H1 (cell line): ENCODE measurements at places on chromosomes 4 and X. TPM values are rescaled to one million over a fixed set of nuclear protein-coding genes. Genes with fewer than 3 reads are reported as not detected.
A peak's percentile ranks its signal among the peaks of the same experiment; 100 is the strongest.

Gene EGF
- 1.4 and 2.6 TPM in 2 replicates for total RNA-seq

Gene MAGEA8
- not detected in 2 replicates for total RNA-seq

Gene GPR50
- 1.6 TPM in 2 replicates for total RNA-seq

Gene CT45A8
- not detected in 2 replicates for total RNA-seq

Gene ODAPH
- not detected in 2 replicates for total RNA-seq

Gene AMOT
- 7.1 and 7.9 TPM in 2 replicates for total RNA-seq

Gene ZNF157
- total RNA-seq, result 2.0 and 2.2 TPM in 2 replicates

Gene CENPVL3
- total RNA-seq, result 5.0 and 5.2 TPM in 2 replicates

Gene CYTL1
- 8.1 and 9.8 TPM in 2 replicates for total RNA-seq

Gene HERC3
- 4.3 and 5.7 TPM in 2 replicates for total RNA-seq

Gene KDM5C
- 82.2 and 88.5 TPM in 2 replicates for total RNA-seq

DNA sequence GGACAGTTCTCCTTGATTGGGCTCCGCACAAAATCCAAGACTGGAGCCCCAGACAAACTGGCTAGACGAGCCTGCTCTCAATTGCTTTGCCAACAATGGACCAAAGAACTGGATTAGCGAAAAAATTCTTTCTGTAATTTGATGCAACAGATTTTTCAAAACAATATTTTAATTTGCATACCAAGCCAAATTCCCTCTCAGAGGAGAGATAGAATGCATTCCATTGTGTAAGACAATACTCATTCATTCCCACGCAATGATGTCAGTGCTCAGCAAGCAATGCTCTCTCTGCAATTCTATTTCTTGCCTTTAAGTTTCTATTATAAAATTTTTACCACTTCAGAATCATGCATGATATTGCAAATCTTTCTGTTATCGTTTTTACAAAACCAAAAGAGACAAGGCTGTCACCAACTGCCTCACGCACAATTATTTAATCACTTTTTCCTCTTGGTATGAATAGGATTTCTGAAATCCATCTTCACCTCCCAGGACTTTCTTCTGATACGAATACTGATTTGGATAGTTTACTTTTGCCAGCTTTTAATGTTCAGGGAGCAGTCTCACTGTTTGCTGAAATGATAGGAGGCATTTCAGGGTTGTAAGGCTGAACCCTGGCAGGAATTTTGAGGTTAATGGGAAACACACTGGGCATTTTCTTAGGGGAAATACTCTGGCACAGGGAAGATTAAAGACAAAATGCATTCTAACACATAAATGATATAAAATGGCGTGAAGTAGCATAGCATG lies 46.1 kb upstream of the HCCS start:
- H3K27me3 ChIP-seq, result no peaks in the 10 kb centered on the region
- H3K4me3 ChIP-seq, result no peak overlapping the region
- no peak overlapping the region for H3K27ac ChIP-seq
- peaks cover 5% of the 10 kb centered on the region for H3K4me1 ChIP-seq
- no peak for DNase-seq

- H3K36me3 ChIP-seq, result no peaks in the 10 kb centered on the region
- H3K27me3 ChIP-seq, result peaks cover 56% of the 10 kb centered on the region
- peak; percentile 6 for DNase-seq
- no peak overlapping the region for H3K27ac ChIP-seq
Observed at GRCh38 chrX:68834371-68835103, 5.7 kb downstream of the EFNB1 start.

GRCh38 chr4:84258905-84259830 lies 239.9 kb downstream of the NKX6-1 start:
- no peaks in the 10 kb centered on the region for H3K27me3 ChIP-seq
- no peaks in the 10 kb centered on the region for H3K36me3 ChIP-seq
- no peak overlapping the region for H3K27ac ChIP-seq
- H3K4me3 ChIP-seq, result no peak overlapping the region
- no peaks in the 10 kb centered on the region for H3K4me1 ChIP-seq

DNA sequence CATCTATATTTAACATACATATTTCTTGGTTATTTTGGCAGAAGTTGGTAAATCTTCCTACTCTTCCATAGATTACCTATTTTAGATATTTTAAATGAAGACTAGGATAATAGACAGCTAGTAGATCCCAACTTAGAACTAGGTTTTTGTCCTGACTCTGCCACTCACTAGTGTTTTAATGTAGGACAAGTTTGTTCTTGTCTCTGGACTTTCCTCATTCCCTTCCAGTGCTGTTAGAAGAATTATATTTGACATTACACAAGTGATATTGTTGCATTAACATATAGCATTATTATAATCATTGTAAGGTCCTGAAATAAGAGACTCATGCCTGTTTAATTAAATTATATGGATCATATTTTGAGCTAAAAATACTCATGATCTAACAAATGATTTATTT lies 24.1 kb upstream of the ALB start:
- no peaks in the 10 kb centered on the region for H3K4me1 ChIP-seq
- no peak overlapping the region for H3K27ac ChIP-seq
- no peaks in the 10 kb centered on the region for H3K27me3 ChIP-seq
- no peaks in the 10 kb centered on the region for H3K36me3 ChIP-seq

DNA sequence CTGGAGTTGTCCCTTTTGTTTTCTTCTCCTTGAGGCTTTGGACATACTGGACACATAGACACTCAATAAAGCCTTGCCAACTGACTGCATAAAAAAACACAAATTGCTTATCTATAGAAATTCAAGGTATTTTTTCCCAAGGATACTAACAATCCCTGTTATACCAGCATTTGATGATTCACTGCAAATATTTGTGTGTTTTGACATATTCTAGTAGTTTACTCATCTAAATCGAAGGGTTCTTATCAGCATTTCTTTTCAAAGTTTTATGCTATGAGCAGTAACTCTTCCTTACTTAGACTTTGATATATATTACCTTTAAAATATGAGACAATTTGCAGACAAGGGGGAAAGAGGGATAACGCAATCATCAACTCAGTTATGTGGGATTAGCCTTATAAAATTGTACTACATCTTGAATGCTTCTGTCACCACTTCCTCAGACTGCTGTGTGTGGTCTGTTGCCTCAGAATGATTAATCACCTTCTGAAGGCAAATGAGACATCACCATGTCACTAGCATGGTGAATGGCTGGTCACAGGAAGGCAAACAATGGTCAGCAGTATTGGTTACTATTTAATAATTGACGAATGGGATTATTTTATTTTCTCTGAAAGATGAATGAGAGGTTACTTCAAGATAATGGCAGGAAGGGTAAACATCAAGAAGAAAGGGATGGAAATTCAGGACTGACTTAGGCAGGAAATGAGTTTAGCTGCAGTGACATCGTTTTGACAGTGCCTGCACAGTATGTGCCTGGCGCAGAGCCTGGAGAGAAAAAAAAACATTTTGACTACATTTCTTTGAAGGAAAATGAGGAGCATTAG lies 544.3 kb upstream of the CNKSR2 start:
- no peak overlapping the region for H3K27ac ChIP-seq
- H3K4me1 ChIP-seq, result no peaks in the 10 kb centered on the region
- no peak overlapping the region for H3K4me3 ChIP-seq
- no peaks in the 10 kb centered on the region for H3K27me3 ChIP-seq

GRCh38 chr4:2390146-2390545 lies 28.3 kb downstream of the ZFYVE28 start:
- no peaks in the 10 kb centered on the region for H3K4me1 ChIP-seq
- no peak overlapping the region for H3K4me3 ChIP-seq
- H3K36me3 ChIP-seq, result no peaks in the 10 kb centered on the region
- no peaks in the 10 kb centered on the region for H3K27me3 ChIP-seq
- no peak overlapping the region for H3K27ac ChIP-seq

GRCh38 chr4:146179784-146180370 lies 4.4 kb downstream of the LSM6 start:
- H3K4me1 ChIP-seq, result no peaks in the 10 kb centered on the region
- H3K27me3 ChIP-seq, result no peaks in the 10 kb centered on the region
- peaks cover 5% of the 10 kb centered on the region; the same call in 1 of the 2 replicates for H3K36me3 ChIP-seq
- no peak for DNase-seq
- H3K27ac ChIP-seq, result no peak overlapping the region
- H3K4me3 ChIP-seq, result no peak overlapping the region

GRCh38 chr4:139175646-139176301 lies 1.2 kb downstream of the ELF2 start:
- no peak for DNase-seq
- peaks cover 5% of the 10 kb centered on the region; the same call in 1 of the 2 replicates for H3K4me1 ChIP-seq
- peak overlapping the region; percentile 81; the same call in 1 of the 2 replicates for H3K27ac ChIP-seq
- no peaks in the 10 kb centered on the region for H3K36me3 ChIP-seq
- H3K4me3 ChIP-seq, result peak overlapping the region; percentile 96

DNA sequence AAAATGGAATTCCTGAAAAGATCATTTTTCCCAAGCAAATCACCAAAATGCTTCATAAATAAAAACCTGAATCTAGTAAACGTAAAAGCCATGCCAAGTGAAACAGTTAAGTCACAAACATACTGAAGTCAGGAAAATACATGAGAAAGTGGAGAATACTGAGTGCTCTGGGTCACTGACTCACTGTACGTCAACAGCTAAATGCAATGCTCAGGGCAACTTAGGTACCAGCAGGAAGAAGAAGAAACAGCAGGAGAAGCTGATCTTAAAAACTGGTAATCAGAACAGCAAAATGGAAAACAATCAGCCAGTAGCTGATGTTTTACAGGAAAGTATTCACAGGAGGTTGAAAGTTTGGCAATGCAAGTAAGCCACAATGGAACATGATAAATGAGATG lies 252.6 kb upstream of the ETNPPL start:
- no peak overlapping the region for H3K4me3 ChIP-seq
- H3K4me1 ChIP-seq, result no peaks in the 10 kb centered on the region
- no peak overlapping the region for H3K27ac ChIP-seq
- no peak for DNase-seq

GRCh38 chrX:109785053-109785452 lies 52.0 kb upstream of the ACSL4 start:
- H3K36me3 ChIP-seq, result no peaks in the 10 kb centered on the region
- no peaks in the 10 kb centered on the region for H3K27me3 ChIP-seq
- no peaks in the 10 kb centered on the region for H3K4me1 ChIP-seq
- no peak overlapping the region for H3K4me3 ChIP-seq
- no peak overlapping the region for H3K27ac ChIP-seq

GRCh38 chrX:155148724-155149537 lies 67.3 kb upstream of the VBP1 start:
- no peaks in the 10 kb centered on the region for H3K36me3 ChIP-seq
- DNase-seq, result no peak
- no peak overlapping the region for H3K27ac ChIP-seq
- no peaks in the 10 kb centered on the region for H3K27me3 ChIP-seq
- no peak overlapping the region for H3K4me3 ChIP-seq
- no peaks in the 10 kb centered on the region for H3K4me1 ChIP-seq

DNA sequence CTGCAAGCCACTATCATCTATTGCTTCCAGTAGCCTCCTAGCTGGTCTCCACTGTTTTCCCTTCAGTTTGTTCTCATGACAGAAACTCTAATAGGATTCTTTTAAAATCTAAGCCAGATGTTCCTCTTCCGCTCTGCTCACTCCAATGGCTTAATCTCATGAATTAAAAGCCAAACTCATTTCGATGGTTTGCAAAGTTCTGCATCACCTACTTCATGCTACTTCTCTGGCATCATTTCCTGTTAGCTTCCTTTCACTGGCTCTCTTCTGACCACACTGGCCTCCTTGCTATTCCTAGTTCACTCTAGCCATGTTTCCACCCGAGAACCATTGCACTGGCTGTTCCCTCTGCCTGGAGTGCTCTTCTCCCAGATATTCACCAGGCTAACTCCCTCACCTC lies 102.0 kb upstream of the LSM6 start:
- H3K27me3 ChIP-seq, result no peaks in the 10 kb centered on the region
- H3K36me3 ChIP-seq, result no peaks in the 10 kb centered on the region
- no peaks in the 10 kb centered on the region for H3K4me1 ChIP-seq
- H3K4me3 ChIP-seq, result no peak overlapping the region
- no peak for DNase-seq

- peaks cover 10% of the 10 kb centered on the region for H3K4me1 ChIP-seq
- H3K27ac ChIP-seq, result no peak overlapping the region
- H3K4me3 ChIP-seq, result no peak overlapping the region
Observed at GRCh38 chr4:7932287-7932686, 7.4 kb downstream of the AFAP1 start.

DNA sequence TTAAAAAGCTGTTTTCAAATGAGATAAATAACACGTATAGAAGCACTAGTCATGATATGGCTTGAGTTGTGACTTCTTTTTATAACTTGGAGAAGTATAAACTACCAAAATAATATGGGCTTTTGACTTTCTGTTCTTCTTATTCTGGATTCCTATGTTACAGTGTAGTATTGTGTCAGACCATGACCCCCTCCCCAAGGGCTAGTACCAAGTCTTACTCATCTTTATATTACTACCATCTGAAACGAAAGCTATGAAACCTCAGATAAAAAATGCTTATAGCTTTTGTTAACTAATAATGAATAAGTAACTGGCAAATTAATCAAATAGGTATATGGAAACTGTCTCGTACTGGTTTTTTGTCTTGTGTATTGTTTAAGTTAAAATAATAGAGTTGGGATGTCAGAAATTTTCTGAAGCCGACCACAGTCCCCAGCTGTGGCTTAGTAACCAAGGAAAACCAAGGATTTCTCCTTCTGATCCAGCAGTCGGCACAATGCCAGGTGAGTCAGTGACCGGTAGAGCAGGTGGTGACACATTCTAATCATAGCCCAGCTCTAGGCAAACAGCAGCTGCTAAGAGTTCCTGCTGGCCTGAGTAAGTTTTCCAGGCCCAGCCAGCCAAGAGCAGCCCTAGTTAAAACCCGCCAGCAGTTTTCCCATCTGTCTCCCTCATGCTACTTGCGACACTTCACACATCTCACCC lies 163.3 kb upstream of the PRDX4 start:
- no peak overlapping the region for H3K27ac ChIP-seq
- DNase-seq, result no peak
- no peak overlapping the region for H3K4me3 ChIP-seq
- no peaks in the 10 kb centered on the region for H3K27me3 ChIP-seq
- no peaks in the 10 kb centered on the region for H3K36me3 ChIP-seq

DNA sequence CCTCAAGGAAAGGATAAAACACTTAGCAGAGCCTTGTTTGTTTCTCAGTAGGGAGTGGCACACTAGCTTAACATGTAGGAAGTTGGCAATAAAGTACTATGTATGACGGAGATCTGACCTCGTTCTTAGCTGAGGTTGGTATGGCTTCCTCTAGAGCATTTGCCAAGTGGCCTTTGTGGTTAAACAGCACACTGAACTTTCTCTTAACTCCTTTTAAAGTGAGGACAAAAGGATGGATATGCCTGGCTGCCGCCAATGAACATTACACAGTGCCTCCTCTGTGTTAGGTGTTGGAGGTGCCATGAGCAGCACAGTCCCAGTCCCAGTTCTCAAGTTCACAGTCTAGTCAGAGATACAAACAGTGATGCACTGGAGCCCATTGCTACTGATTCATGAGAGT lies 54.4 kb downstream of the VGLL1 start:
- H3K27ac ChIP-seq, result no peak overlapping the region
- no peak for DNase-seq
- no peaks in the 10 kb centered on the region for H3K36me3 ChIP-seq

- H3K27me3 ChIP-seq, result no peaks in the 10 kb centered on the region
- no peak for DNase-seq
- no peak overlapping the region for H3K27ac ChIP-seq
- no peaks in the 10 kb centered on the region for H3K36me3 ChIP-seq
Observed at GRCh38 chrX:267771-268261, 13.4 kb upstream of the PLCXD1 start.

DNA sequence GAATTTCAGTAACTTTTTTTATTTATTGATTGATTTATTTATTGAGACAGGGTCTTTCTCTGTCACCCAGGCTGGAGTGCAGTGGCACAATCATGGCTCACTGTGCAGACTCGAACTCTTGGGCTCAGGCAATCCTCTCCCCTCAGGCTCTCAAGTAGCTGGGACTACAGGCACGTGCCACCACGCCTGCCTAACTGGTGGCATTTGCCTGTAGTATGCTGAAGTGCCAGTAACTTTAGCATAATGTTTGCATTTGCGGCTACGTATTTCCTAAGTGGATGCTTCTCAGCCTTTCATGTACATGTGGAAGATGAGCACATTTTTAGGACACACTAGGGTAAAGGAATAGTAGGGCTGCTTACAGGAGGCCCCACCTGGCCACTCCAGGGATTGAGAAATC lies 45.3 kb upstream of the ATXN3L start:
- H3K36me3 ChIP-seq, result no peaks in the 10 kb centered on the region
- no peaks in the 10 kb centered on the region for H3K27me3 ChIP-seq
- H3K27ac ChIP-seq, result no peak overlapping the region
- no peak for DNase-seq
- H3K4me1 ChIP-seq, result no peaks in the 10 kb centered on the region
